ENCODE measurements at places on chromosomes 1 and 21. TPM values are rescaled to one million over a fixed set of nuclear protein-coding genes. Genes with fewer than 3 reads are reported as not detected.

GRCh38 chr1:13570924-13571323 lies 12.7 kb upstream of the PDPN start:
- no peak for DNase-seq

DNA sequence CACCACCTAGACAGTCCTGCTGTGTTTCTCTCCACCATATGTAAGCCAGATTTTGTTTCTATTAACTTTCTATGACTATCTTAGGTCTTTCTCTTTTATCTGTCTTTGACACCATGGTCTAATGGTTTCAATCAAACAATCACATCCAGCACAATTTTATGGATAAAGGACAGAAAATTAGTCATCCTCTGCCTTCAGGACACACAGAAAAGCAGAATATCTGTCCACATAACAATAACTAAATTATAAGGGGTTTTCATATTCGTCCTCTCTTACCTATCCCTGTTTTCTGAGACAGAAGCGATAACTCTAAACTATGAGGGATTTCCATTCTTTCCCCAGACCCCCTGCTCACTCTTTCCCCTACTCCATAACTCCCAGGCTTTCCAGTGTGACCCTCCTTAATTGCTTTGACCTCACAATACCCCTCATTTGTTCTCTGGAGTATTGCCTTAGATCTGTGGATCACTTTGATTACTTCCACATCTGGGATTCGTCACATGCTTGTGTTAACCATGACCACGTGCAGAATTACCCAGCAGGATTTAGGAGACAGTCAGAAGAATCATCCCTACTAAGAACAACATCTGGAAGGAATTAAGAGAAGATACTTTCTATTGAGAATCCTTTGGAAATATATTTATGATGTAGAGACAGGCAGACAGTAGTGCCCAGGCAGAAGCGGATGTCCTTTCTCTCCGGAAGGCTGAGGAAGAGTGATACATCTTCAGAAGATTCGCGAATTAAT lies 108.2 kb upstream of the GREM2 start:
- DNase-seq = no peak

DNA sequence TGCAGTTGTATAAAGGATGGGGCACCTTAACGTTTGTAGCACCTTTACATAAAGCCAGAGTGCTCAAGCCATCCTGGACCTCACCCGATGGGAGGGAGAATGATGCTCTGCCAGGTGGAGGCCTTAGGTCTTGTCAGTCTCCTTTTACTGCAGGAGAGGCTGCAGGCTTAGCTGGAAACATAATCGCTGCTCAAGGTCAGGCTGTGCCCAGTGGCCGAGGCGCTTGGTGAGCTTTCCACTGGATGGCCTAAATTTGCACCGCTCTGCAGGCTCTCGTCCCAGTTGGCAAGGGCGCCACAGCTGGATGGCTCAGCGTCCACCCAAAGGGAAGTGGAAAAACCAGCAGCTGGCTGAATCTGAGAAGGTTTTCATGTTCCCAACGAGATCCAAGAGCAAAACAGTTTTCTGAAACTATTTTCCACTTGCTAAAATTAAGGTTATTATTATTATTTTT lies 438.9 kb downstream of the CAMTA1 start:
- peak; percentile 23 for DNase-seq

Gene GPR157
- total RNA-seq = 1.9 TPM

DNA sequence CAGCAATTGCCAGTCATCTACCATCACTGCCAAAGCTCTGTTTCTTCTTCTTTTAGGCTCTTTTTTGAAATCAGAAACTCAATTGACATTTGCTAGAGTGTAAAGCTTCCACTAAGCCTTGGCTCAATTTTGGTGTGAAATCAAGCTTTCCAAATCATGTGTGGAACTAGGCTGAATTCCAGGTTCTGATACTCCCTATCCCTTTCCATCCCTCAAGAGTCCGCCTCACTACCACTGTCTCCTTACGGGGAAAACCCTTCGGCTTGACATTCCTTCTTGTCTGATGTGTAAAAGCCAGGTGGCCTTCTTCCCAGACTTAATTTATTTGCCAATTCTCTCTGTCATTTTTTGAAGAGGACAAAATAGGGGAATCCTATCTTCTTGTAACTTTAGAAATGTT lies 47.2 kb upstream of the PRMT6 start:
- DNase-seq = no peak

Gene PLEKHO1
- 107 TPM for total RNA-seq

DNA sequence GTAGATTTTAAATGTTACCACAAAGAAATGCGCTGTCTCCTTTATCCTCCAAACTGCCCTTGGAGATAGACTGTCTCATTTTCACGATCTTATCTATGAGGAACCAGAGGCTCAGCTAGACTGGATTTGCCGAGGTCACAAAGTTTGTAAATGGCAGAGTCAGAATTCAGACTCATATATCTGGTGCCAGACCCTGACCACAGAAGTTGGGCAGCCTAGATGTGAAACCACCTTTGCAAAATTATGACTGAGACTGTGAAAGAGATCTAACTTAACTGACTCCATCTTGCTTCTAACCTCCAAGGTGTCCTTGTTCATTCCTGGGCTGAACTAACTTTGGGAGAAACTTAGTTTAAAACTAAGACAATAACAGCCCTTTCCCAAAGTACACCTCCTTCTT lies 14.1 kb downstream of the CNR2 start:
- no peak for DNase-seq

DNA sequence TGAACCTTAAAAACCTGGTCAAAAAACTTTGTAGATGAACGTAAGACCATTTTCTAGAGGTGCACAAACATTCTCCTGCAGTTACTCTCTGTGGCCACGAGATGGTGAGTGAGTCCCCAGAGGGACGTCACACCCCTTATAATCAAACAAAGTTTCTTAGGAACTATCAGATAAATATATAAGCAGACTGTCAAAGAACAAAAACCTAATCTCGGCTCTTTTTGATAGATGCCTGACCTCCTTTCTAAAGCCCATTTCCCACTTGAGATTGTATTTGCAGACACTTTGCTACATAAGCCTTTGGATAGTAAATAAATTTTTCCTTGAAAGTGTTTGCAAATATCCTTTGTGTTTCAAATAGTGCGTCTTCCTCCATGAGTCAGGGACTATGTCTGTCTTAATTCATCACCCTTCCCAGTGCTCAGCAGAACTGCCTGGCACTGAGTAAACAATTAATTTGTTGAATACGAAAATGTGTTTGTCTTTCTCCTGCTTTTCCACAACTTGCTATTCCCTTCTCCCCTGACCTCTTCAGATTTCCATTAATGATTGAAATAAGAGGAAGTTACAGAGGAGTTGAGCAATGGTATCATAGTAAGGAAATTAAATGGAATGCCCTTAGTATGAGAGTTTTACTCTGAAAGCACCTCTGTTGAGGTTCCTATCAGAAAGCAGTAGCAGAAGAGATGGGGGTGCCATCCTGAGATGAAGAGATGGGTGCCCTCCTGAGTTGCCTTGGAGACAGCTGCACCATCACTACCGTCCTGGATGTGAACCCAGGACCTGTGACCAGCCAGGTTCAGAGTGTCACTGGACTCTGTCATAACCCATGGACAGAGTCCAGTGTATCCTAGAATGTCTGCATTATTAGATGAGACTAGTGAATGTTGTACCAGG lies 57.8 kb upstream of the RAVER2 start:
- DNase-seq = peak; percentile 33

Gene ADCY10
- not detected for total RNA-seq

DNA sequence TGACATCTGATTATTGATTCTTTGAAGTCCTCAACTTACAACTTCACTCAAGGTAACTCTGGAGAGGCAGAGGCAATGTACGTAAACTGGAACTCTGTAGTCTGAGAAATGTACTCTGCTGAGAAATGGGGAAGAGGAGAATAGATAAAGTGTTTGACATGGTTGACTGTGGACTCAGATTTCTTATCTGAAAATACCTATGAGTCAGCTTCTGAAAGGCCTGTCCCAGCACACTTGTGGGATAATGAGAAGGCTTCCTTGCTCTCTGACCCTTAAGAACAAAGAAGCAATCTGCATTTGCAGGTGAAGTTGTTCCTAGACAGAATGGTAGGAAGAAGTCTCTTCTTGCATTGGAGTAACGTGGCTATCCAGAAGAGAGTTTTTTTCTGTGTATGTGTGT lies 1573.5 kb downstream of the BRINP3 start:
- no peak for DNase-seq

DNA sequence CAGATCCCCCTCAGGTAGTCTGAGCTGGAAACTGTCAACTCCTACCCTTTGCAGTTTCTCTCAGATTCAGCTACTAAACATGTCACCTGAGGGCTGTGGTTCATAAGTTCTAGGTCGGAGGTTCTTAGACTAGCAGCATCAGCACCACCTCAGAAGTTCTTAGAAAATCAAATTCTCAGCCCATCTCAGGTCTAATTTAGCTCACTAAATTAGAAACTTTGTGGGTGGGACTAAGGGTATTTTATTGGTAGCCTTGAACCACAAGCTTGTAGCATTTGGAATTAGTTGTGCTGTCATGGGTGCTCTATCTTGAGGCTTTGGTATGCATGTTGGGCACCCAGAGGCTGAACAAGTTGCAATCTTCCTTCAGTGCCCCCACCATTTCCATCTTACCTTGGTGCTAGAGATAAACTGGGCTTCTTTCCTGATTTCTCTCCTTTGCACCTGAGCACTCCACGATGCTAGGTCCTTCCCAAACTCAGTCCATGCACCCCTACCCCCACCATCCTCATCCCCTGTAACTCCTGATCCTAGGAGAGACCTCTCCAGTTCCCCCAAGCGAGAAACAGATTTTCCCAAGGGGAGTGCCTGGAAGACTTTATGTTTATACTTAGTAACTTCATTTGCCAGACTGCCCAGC lies 54.2 kb downstream of the S1PR1 start:
- DNase-seq = no peak

- DNase-seq = no peak
Measured at GRCh38 chr1:87956750-87957149, 628.1 kb downstream of the LMO4 start.

DNA sequence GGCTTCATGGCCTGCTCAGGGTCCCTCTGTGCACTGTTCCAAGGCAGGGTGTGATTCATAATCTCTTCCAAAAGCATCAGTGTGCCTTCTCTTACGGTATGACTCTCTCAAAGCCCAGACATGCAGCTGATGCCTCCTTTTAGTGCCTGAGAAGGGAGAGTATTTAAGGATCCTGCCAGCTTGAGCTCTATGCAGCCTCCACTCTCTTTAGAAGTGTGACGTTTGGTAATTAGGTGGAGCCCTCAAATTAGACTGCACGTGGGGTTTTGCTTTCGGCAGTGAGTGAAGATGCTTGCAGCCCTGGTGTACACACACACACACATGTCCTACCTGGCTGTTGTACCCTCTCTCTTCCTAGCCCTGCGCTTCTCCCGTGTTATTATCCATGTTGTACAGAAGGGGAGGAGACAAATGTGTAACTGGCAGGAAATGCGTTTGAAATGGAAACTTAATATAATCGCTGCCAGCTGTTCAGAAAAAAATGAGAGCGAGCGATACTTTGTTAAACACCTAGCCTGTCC lies 2.6 kb upstream of the C1orf174 start:
- peak; percentile 39 for DNase-seq

Gene TFF2
- total RNA-seq = not detected

Gene F13B
- total RNA-seq = not detected

DNA sequence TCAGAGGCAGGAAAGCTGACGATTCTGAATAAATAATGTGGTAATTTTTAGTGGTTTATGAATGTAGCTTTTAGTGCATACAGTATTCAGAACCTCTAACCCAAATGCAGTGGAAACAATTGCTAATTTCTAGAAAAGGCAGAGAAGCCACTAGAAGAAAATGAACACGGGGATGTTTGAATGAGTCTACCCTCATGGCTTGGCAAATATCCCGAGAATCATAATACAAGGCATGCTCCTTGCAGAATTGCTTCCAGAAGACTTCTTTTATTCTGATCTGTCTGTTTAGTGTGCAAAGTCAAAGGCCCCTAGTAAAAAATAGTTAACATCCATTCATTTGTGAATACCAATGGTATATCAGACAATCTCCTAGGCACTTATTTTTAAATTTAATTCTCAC lies 246.8 kb downstream of the LMO4 start:
- no peak for DNase-seq
